LHCN-M2 (cell line): ENCODE measurements at places on chromosomes 11 and 22. TPM values are rescaled to one million over a fixed set of nuclear protein-coding genes. Genes with fewer than 3 reads are reported as not detected.

The IGLL1 gene
- total RNA-seq, result not detected in 2 replicates

The PRDX5 gene
- total RNA-seq, result 215 and 240 TPM in 2 replicates

GRCh38 chr11:112343368-112344039 lies 82.8 kb upstream of the PLET1 start:
- DNase-seq, result peak; percentile 55

- DNase-seq, result peak; percentile 72
Measured at GRCh38 chr11:12090061-12090591, 20.3 kb upstream of the MICAL2 start.

- DNase-seq, result peak; percentile 13
Measured at GRCh38 chr11:125514336-125515101, 18.5 kb upstream of the FEZ1 start.

- no peak for DNase-seq
Measured at GRCh38 chr11:66542362-66542761, 3.5 kb downstream of the ZDHHC24 start.
